Substantia nigra (tissue), 51 donors: ENCODE measurements at places on chromosomes 16 and 17.

DNA sequence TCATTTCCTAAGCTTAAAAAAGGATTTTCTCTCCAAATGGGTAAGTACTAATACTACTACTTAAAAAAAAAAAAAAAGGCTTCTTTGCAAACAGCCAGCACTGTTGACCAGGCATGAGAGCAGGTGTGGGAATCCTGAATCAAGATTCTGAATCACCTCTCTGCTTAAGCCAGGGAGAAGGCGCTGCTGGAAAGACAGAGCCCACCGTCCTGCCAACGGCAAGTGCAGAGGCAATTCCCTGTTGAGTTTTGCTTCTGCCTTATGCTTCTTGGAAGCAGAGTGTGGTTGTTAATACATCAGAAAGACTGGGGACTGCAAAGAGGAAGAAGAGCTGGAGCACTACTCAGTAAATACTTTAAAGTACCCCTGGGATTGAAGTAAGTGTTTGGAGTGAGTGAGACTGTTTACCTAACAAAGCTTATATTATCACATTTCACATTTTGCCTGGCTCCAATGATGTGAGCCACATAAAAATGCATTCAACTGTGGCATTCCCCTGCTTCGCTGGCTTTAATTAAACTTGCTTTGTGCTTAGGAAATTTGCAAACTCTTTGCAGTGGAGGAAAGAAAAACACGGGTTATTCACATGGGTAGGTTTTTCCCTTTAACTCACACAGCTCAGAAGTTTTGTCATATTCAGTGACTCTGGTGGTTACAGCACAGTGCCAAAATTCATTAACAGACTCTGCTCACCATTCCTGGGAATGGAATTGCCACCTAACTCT, 86.0 kb upstream of the KIF2B start:
- no peak for DNase-seq

DNA sequence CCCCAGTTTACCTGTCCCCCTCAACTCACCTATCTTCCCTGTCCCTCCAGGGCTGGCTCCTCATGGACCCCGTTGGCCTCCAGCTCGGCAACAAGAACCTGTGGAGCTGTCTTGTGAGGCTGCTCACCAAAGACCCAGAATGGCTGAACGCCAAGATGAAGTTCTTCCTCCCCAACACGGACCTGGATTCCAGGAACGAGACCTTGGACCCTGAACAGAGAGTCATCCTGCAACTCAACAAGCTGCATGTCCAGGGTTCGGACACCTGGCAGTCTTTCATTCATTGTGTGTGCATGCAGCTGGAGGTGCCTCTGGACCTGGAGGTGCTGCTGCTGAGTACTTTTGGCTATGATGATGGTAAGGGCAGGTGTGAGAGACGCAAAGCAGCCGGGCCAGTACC, 31.3 kb downstream of the NLRC5 start:
- no peak for DNase-seq

DNA sequence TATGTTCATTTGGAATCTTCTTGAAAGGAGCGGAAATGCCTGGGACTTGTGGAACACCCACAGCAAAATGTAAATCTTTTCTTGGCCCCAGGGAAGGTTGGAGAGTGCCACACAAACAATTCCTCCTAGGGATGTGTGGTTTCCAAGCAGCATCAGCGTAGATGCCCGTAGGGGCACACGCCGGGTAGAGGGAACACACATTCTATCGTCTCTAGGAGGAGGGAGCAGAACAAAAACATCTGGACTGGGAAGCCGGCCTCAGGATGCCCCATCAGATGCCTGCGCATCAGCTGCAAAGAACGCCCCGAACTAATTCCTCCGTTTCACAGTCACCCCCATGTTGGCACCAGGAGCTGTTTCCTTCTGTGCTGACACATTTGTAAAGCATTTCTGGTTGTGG, 357.9 kb upstream of the ZFHX3 start:
- DNase-seq = no peak

- DNase-seq = no peak
These were observed 5.4 kb downstream of the CTRL start for GRCh38 chr16:67926181-67926750.

- no peak for DNase-seq
These were observed 149.3 kb downstream of the SOCS1 start for GRCh38 chr16:11106726-11107125.

- no peak for DNase-seq
These were observed 23.7 kb upstream of the KDM8 start for GRCh38 chr16:27179500-27180072.

DNA sequence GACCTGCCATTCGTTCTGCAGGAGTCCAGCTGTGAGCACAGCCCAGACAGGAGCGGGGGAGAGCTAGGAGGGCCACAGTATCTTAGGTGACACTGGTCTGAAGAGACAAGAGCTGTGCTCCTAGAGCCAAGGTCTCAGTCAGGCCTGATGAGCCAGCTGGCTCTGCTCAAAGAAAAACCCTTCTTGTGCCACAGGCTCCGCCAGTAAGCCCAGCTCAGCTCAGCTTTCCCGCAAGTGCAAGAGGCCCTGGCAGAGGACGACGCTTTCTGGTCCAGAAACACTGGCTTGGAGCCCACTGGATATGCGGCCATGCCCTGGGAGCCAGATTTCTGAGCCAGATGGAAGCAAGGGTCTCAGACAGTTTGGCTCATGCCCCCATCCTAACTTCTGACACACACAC, 23.9 kb downstream of the PEMT start:
- DNase-seq = peak; percentile 83

GRCh38 chr16:89093602-89094251, at the start of gene ACSF3:
ACSF3 (plus strand) TSS chr16:89093852; CDS start chr16:89100682, 6,830 bp downstream.
- DNase-seq = peak; percentile 36

- no peak for DNase-seq
These were observed 142.3 kb downstream of the ZFHX3 start for GRCh38 chr16:72905581-72905980.

GRCh38 chr17:731644-732066, 741 bp upstream of the TLCD3A start:
- no peak for DNase-seq

GRCh38 chr17:80732268-80732667, 187.6 kb downstream of the RPTOR start:
- DNase-seq = no peak

- no peak for DNase-seq
These were observed 10.3 kb downstream of the HIC1 start for GRCh38 chr17:2064980-2065785.

DNA sequence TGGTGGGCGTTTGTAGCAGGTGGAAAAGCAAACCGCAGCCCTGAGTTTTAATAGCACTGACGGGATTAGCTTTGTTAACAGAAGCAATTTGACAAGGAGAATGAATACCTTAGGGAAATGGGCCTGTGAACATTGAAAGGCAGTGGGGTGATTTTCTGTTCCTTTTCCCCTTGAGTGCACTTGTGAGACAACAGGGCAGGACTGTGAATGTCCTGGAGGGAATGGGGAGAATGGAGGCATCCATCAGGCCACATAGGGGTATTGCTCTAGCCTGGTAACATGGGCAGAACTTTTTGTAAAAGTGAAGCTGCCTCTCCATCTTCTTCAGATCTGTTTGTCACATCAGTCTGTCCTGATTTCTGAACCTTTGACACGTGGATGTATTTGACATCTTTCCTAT, 26.2 kb downstream of the USP43 start:
- no peak for DNase-seq

DNA sequence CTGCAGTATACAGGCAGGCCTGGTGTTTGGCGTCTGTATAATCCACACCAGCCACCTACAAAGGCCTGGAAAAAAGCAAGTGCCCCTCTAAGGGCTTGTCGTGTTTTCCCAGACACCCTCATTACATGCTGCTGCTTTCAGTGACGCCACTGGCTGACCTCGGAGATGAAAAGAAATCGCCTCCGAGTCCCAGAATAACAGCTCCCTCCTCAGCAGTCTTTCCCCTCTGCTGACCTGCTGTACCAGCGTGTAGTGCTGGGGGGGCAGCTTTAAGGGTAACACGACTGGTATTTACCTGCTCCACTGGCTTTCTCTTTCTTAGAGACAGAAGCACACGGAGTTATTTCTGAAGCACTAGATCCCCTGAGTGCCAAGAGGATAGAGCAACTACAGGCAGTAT, 296.8 kb downstream of the GRIN2A start:
- DNase-seq = no peak

- DNase-seq = no peak
These were observed 4.5 kb upstream of the SLC5A11 start for GRCh38 chr16:24841291-24841690.

DNA sequence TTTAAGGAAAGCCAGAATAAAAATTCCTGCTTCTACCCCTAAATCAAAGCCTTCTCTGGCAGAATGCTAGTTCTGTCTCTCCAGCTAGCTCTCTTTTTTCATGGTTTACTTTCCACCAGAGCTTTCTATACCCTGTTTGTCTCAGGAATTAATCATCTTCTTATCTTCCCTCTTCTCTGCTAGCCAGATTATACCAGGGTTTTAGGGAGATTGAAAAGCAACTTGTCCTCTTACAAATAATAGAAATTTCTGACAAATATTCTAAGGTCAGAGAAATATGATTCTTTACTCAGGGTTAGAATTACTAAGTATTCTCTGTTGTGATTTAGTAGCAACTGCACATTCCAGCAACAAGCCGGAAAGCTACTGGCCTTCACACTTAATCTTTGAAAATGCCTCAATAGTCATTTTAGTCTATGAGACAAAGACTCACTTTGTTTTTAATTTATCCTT, 166.4 kb downstream of the TANC2 start:
- no peak for DNase-seq

GRCh38 chr16:71489122-71489521, at the start of gene ZNF19:
ZNF19 (minus strand) TSS chr16:71489324; CDS start chr16:71482114, 7,210 bp downstream.
- DNase-seq = no peak

- DNase-seq = no peak
These were observed 410.7 kb upstream of the GOT2 start for GRCh38 chr16:59144841-59145240.

GRCh38 chr17:17480593-17481148, 3.9 kb downstream of the MED9 start:
- DNase-seq = no peak

DNA sequence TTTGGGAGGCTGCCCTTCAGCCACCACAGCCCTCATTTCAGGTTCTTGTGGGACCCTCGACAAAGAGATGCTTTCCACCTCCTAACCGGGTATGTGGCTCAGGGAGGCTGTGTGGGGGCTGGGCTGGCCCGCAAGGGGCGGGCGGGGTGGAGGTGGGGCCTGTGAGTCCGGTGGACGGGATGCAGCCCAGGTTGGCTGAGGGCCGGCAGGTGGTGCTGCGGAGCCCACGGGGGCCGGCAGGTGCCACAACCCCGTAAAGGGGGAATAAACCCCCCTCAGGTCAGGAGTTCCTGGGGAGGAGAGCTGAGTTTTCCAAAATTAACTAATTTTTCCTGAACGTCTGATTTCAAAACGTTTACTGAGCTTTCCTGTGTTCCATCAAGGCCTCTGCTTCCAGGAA, 4.9 kb upstream of the CIAO3 start:
- DNase-seq = no peak

GRCh38 chr17:48530208-48530886, 464 bp downstream of the HOXB1 start:
- DNase-seq = no peak

- no peak for DNase-seq
These were observed 52.4 kb downstream of the AXIN2 start for GRCh38 chr17:65509032-65509431.

- no peak for DNase-seq
These were observed 33.3 kb downstream of the SLC38A8 start for GRCh38 chr16:84009282-84009681.

GRCh38 chr16:16857012-16857411, 478.1 kb downstream of the NPIPA7 start:
- no peak for DNase-seq

GRCh38 chr17:45110676-45111611, 21.4 kb downstream of the PLCD3 start:
- peak; percentile 64 for DNase-seq

- DNase-seq = no peak
These were observed 151.7 kb downstream of the PRKCB start for GRCh38 chr16:23987443-23987842.

GRCh38 chr17:78294776-78295175, 63.3 kb downstream of the TMEM235 start:
- DNase-seq = no peak

GRCh38 chr17:36089339-36089865, 541 bp downstream of the CCL3 start:
- no peak for DNase-seq

DNA sequence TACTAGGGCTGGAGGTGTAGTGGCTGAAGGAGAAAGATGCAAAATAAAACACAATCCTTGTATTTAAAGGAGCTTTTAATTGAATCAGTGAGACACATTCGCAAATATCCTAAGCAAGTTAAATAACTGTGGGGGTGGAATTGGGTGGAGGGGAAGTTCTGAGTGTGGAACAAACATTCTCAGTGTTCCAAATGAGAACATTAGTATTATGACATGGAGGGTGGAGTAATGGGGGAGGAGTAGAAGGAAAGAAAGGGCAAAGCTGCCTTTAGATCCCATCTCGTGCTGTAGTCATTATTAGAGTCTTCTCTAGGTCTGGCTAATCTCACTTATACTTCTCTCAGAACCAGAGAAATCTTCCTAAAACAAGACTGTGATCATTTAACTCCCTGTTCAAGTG, 169.7 kb downstream of the ANKFN1 start:
- no peak for DNase-seq

GRCh38 chr17:29251184-29251583, 4.5 kb downstream of the CRYBA1 start:
- no peak for DNase-seq

DNA sequence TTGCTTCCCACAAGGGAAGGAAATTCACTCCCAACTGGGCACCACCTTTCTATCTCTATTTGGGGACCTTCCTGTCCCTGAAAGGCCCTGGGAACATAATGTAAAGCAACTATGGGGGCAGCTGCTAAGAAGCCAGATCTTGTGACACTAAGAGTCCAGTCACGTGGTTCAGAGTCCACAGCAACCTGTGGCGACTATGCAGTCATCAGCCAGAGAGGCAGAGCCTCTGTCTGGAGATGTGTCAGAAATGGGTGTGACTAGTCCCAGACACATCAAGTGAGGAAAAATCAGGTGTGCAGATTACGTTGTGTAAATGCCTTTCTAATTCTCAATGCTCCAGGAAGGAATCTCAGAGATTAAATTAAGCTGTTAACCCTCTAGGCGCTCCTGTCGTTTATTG, 26.6 kb upstream of the SKAP1 start:
- no peak for DNase-seq

DNA sequence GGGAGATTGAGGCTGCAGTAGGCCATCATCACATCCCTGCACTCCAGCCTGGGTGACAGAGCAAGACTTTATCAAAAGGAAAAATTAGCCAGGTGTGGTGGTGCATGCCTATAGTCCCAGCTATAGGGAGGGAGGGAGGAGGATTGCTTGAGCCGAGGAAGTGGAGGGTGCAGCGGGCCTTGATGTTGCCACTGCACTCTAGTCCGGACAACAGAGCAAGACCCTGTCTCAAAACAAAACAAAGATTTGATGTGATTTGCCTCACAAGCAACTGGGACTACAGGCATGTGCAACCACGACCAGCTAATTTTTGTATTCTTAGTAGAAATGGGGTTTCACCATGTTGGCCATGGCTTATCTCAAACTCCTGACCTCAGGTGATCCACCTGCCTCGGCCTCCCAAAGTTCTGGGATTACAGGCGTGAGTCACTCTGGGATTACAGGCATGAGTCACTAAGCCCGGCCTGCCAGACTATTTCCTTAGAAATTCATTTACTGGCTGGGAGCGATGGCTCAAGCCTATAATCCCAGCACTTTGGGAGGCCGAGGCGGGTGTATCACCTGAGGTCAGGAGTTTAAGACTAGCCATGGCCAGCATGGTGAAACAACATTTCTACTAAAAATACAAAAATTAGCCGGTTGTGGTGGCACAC, 11.5 kb downstream of the UBE2G1 start:
- no peak for DNase-seq
